Body of pancreas (tissue), 4 donors: ENCODE measurements at places on chromosomes 13 and 19.

GRCh38 chr19:48390188-48391099 is 907 bp downstream of the KDELR1 start:
- DNase-seq: peak; percentile 70

- DNase-seq: no peak
Measured at GRCh38 chr13:110281736-110282135, 25.2 kb downstream of the COL4A1 start.

- DNase-seq: peak; percentile 64
Measured at GRCh38 chr19:39133431-39134270, 8.1 kb downstream of the PAK4 start.

DNA sequence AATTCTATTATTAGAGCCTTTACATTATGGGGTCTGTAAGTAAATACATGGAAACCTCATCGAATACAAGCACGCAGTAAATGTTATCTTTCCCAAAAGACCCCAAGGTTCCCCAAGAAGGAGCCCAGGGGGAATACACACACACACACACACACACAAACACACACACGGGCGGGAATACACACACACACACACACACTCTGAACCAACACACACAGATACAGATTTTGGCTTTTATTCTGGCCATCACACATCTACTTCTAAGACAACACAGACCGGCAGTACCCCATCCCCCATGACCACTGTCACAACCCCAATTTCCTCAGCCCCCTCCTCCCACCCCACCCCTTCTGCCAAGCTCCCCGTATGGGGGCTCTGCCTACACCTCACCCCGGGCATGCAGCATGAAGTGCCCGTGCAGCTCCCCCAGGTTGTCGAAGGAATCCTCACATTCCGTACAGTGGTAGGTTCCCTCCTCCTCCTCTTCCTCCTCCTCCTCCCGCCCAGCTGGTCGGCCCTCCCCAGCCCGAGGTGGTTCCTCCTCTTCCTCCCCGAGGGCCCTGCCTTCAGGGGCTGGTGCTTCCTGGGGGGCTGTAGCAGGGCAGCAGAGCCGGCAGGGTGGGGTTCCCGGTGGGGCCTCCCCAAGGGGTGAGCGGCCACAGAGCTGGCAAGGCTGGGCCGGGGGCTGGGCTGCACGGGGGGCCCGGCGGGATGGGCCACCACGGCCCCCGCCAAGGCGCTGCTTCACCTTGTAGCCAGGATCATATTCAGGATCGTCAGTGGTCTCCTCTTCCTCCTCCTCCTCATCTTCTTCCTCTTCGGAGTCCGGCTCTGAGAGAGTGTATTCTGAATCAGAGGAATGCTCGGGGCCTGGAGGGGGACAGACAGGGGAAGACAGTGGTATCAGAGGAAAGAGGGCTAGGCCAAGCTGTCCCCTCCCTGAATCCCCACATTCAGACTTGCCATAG is 4.4 kb upstream of the SRRM5 start:
- no peak for DNase-seq

GRCh38 chr13:54445453-54445852 is 1416.8 kb downstream of the OLFM4 start:
- DNase-seq: no peak
